ENCODE measurements at places on chromosomes 16 and 17.
A peak's percentile ranks its signal among the peaks of the same experiment; 100 is the strongest.

GRCh38 chr16:79605999-79606398 lies 5.5 kb upstream of the MAF start:
- no peak for DNase-seq

DNA sequence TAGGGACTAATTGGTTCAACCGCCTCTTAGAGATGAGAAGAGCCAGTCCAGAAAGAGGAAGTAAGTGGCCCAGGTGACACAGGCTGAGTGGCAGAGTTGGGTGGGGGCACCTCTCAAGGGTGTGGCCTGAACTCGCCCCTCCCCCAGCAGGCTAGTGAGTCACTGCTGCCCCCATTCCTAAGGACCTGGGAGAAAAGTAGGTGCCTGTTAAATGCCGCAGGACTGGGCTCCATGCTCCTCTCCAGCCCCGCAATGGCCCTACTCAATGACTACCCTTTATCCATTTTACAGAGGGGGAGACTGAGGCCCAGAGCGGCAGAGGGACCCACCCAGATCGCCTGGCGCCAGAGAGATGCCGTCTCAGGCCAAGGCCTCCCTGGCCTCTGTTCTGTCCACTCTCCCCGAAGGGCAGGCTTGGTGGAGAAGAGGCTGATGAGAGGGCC lies 8.1 kb downstream of the TMEM235 start:
- no peak for DNase-seq

- no peak for DNase-seq
Observed at GRCh38 chr17:16882243-16882925, 89.5 kb downstream of the TNFRSF13B start.

- DNase-seq = no peak
Observed at GRCh38 chr17:2995886-2996809, 67.3 kb downstream of the OR1D5 start.

GRCh38 chr17:50599606-50600005 lies 35.1 kb upstream of the ABCC3 start:
- no peak for DNase-seq

- peak; percentile 43 for DNase-seq
Observed at GRCh38 chr17:50693036-50693682, 14.6 kb downstream of the ANKRD40 start.

DNA sequence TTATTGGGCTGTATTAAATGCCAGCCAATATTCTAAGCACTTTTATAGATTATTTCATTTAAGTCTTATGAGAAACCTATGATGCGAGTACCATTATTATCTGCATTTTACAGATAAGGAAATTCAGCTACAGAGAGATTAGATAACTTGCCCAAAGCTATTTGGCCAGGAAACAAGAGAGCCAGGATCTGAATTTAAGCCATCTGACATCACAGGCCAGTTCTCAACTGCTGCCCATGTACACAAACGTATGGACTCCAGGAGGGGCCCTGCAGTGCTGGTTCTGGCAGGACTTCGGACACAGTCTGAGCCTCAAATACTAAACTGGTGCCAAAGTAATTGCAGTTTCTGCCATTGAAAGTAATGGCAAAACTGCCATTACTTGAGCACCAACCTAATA lies 40.2 kb downstream of the CPPED1 start:
- no peak for DNase-seq

Measured in SW480 (cell line).